ENCODE measurements at places on chromosomes 11 and 22.

GRCh38 chr22:17472932-17473331 is 90.4 kb upstream of the SLC25A18 start:
- no peak for DNase-seq

GRCh38 chr11:47111318-47111804 is 65.3 kb downstream of the ARFGAP2 start:
- DNase-seq = no peak

DNA sequence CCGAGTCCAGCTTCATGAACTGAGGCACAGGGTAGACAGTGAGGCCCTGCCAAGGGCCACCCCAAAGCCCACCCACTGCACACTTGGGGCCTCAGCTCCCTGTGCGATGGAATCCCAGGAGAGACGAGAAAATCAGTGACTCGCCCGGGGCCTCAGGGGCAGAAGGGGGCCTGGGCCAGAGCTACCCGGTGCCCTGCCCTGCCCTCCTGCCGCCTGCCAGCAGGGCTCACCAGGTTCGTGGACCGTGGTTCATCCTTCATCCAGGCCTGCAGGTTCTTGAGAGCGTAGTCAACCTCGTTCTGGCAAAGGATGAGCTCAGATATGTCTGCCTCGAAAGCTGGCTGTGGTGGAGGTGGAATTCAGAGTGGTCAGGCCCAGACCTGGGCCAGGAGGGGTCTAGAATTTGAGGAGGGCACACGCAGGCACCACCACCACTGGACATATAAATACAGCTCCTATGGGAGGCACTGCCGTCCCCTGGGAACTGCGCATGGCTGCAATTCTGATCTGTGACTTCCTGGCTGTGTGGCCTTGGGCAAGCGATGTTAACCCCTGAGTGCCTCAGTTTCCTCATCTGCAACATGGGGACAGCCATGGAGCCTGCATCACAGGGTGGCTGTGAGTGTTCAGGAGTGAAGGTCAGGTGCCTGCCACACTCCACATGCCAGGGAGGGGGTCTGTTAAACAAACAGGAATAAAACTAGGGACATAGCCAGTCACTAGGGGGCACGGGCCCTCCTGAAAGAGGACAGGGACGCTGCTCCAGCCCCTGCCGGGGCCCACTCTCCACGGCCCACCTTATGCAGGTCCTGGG is 7.5 kb downstream of the ALDH3B2 start:
- DNase-seq = no peak

DNA sequence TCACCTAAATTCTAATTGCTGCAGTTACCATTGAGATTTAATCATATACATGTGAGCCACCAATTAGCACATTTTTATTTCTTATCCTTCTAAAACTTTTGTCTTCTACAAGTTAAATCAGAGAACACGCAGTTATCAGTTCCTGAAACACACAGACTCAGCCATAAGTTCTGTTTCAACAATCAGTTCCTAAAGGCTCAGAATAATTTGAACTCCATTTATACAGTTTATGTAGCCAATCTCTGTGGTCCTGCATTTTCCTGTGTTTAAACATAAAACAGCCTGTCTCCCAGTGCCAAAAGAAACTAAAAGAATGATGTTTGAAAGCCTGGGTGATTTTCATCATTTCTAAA is 2.9 kb downstream of the PLAAT3 start:
- no peak for DNase-seq

- DNase-seq = no peak
Observed at GRCh38 chr22:44099696-44100095, 75.6 kb downstream of the PARVB start.
